Globus pallidus (tissue), 1 donor: ENCODE measurements at places on chromosomes 2 and 18.
A peak's percentile ranks its signal among the peaks of the same experiment; 100 is the strongest.

GRCh38 chr2:33108483-33109443, 162.0 kb downstream of the LTBP1 start:
- no peak for DNase-seq

DNA sequence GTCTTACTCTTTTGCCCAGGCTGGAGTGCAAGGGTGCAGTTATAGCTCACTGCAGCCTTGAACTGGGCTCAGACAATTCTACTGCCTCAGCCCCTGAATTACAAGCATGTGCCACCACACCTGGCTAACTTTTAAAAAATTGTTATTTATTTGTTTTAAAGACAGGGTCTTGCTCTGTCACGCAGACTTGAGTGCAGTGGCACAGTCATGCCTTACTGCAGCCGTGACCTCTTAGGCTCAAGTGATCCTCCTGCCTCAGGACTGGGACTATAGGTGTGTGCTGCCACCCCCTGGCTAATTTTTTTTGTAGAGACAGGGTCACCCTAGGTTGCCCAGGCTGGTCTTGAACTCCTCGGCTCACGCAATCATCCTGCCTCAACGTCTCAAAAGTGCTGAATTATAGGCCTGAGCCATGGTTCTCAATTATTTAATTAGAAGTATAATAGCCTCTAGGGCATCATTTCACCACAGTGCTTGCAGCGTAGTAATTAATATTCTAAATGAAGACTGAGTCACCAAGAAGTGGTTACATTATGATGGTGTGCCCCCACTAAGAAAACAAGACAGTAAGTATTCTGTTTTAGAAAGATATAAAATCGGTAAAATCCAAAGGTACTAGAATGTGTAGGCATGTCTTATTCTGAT, 69.6 kb downstream of the EML4 start:
- DNase-seq: peak; percentile 29

GRCh38 chr18:527146-527545, 26.6 kb upstream of the COLEC12 start:
- DNase-seq: no peak

GRCh38 chr2:59888015-59888414, 665.4 kb downstream of the BCL11A start:
- no peak for DNase-seq

DNA sequence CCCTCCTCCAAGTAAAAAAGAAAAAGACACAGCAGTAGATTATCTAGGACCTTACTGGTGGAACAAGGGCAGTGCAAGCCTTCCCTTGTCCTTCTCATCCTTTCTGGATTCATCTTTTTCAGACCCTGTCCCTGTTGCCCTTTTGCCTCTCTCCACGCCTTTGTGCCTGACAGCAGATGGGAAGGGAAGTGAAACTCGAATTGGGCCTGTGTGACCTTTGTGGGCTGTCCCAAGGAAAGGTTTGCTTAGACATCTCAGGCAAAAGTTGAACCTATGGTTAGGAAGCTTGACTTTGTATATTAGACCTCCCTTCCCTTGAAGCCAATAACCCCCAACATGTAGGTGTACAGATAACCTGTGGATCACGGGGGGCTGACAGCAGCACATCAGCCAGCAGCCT, 185.3 kb downstream of the PRKCE start:
- DNase-seq: no peak

- no peak for DNase-seq
Observed at GRCh38 chr2:72933646-72934151, 16.4 kb downstream of the EMX1 start.

- DNase-seq: no peak
Observed at GRCh38 chr2:83172841-83173240, 1286.2 kb downstream of the SUCLG1 start.

- DNase-seq: no peak
Observed at GRCh38 chr18:26717123-26717719, 148.3 kb downstream of the AQP4 start.

- DNase-seq: no peak
Observed at GRCh38 chr18:11994336-11994702, 13.0 kb downstream of the IMPA2 start.

DNA sequence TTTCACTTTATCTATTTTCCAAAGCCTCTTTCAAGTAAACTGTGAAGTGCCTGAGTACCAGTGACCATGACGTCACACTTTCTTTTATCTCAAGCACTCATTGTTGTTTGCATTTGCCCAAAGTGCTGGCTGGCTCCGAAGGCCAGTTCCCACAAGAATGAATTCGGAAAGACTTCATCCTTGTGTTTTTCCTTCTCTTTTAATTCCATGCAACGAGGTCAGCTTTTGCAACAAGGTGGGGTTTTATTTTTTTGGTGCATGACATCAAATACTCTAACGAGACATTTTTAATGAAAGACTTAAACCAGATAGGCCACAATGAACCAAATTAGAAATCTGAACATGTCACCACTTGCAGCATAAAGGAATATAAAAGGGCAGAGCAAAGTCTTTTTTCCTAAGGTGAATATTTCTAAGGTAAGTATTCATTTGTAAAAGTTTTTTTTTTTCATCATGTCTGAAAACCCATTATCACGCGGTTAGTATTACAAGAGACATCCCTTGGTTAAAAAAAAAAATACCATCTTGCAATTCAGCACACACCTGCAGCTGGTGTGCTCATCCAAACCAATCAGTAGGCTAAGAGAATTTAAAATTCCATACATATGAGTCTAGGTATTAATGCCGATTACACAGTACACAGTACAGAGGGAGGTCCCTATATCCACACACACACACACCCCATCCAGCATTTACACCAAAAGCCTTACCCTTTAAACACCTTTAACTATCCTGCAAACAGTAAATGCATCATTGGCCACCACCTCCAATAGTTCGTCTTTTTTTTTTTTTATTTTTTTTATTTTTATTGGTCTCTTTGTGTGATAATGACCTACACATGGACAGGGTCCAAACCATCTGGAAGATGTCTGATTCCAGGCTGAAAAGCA, 2.3 kb downstream of the ARL4C start:
- DNase-seq: peak; percentile 37

DNA sequence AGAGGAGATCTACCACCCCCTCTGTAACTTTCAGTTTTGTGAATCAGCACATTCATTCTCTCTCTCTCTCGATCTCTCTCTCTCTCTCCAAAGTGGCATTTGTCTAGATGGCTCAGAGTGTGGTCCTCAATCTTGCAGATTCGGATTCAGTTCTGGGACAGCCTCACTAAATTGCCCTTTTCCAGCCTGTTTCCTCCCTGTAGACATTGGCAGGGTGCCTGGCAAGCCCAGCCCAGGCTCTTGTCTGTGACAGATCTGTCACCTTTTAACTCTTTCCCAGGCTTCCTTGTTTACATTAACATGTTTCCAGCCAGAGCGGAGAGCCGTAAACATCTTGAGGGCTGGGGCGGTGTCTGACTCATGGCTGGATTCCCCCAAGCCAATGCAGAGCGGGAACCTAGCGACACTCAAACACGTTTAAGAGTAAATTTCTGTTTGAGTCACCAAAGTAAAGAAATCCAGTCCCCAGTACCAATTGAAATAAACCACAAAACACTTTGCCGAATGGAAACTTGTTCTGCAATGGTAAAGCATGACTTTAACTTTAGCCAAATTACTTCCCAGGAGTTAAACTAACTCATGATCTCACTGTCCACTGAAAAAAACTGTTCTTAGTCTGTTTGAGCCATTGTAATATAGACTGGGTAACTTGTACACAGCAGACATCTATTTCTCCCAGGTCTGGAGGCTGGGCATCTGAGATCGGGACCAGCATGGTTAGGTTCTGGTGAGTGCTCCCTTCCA, 6.6 kb upstream of the CYP27C1 start:
- no peak for DNase-seq

DNA sequence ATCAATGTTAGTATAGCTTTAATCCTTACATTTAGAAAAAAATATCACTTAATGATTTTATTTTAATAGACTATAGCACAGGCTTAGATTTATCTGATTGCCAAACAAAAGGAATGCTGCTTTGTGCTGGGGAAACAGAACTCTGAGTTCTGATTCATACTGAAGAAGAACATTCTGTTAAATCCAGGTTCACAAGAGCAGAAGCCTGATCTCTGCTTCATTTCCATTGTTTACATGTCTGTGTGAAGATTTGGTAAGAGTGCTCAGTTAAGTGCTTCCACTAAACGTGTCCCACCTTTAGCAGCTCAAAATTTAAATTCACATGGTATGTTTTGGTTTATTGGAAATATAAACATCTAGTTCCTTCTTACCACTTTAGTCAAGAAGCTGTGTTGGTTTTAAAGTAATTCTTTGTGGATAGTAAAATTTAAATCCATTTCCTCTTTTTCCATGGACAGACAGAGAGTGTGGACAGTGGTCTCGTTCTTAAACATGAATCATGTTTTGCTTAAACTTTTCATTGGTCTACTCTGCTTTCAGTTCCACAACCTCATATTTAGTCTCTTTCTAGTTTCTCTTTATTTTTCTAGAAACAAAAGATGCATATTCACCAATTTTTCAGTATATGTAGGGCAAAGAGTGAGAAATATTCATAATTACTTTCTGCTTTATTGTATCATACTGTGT, 59.1 kb downstream of the NYAP2 start:
- no peak for DNase-seq
